ENCODE measurements at places on chromosomes 2 and 18.
A peak's percentile ranks its signal among the peaks of the same experiment; 100 is the strongest.

- DNase-seq, result no peak
Observed at GRCh38 chr18:13589316-13589715, 137.0 kb downstream of the FAM210A start.

DNA sequence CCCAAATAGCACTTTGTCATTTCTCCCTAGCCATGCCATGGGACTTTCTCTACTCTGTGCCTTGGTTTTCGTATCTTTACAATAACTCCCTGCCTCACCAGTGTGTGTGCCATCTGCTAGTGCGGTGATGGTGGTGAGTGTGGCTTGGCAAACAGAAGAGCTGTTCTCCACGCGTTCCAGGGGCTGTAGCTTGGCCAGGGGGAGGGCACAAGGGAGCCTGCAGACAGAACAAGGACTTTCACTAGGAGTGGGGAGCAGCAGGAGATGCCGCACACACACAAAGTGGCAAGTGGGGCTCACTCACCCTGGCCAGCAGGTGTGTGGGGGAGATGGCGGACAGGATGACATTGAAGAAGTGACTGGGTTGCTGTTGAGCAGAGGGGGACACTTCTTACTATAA, 196.9 kb downstream of the HAUS1 start:
- no peak for DNase-seq

DNA sequence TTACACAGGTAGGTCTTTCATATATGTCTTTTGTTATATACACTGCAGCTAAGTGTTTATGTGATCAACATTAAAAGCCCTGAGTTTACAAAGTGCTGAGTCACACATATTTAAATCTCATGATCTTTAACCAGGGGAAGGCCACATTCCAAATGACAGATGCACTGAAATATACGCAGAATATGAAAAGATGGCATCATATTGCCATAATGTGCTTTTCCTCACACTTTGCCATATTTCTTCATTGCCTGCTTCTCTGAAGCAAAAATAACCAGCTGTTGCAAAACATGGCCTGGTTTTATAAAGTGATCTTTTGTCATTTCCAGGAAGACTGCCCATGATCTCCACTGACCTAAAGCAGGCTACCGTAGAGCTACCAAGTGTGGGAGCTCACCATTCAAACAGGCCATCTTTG, 93.5 kb upstream of the MAPRE2 start:
- no peak for DNase-seq

DNA sequence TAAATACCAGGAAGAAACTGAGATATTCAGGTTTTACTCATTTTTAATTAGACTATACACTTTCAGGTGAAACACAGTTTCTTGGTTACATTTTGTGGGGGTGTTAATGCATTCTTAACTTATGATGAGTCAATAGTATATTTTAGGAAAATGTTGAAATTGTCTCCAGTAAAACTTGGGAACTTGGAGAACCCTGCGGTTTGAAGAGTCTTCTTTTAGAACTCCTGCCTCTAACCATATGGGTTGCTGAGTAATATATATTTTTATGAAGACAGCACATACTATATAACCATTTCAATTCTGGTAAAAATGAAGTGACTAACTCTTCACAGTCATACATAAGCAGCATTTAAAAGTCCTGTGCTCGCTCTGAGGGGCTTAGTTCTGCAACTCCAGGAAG, 308.2 kb upstream of the LRATD1 start:
- no peak for DNase-seq

DNA sequence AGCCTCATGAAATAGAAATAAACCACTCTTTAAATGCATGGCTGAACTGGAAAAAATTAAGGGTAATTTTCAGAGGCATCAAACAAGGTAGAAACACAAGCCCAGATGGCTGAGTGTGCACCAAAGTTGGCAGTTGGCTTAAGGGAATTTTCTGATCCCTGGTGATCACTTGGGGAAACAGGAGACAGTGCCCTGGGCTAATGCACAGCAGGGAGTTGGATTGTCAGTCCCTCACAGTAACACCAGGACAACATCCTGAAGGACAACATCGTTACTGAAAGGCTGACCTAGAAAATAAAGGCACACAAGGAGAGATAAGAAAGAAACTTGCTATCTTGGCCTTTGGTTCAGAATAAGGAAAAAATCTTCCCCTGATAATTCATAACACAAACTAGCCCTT, 417.0 kb downstream of the SLC4A3 start:
- no peak for DNase-seq

GRCh38 chr2:65668744-65669143, 236.3 kb upstream of the SPRED2 start:
- no peak for DNase-seq

GRCh38 chr2:175030380-175031271, 25.4 kb upstream of the CHN1 start:
- DNase-seq, result no peak

DNA sequence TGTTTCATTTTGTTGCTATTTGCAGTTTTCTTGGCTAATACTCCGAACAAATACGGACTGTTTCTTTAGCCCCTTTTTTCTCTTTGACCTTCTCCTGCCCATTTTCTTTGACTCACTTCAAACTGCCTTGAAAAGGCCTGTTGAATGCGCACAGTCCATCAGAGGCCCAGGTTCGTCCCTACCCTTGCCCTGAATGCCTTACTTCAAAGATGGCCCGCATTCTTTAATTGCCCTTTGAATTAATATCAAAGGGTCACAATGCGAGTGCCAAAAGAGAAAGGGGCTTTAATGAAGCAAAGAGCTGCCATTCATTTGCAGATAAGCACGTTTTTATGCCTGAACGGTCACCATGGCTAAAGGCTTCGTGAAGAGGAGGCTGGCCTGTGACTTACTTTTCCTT, 29.7 kb downstream of the PAX3 start:
- no peak for DNase-seq

DNA sequence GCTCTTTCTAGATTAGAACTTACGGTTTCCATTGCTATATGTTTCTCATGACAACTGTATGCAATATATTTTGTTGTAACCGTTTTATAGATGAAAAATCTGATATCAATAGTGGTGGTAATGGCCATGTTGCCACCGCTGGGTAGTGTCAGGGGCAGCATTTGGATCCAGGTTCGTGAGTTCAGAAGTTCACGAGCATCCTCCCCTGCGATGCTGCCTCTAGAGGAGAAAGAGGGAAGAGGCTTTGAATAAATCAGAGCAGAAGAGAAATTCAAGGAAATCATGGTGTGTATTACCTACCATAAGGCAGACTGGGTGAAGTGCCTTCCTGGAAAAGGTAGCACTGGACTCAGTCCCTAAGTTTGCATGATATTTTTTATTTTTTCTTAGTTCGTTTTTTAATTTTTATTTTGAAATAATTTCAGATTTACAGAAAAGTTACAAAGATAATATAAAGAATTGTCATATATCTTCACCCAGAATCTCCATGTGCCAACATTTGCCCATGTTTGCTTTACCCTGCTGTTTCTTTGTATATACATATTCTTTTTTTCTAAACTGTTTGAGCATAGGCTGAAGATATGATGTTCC, 3.3 kb upstream of the ZBTB7C start:
- peak; percentile 48 for DNase-seq

- no peak for DNase-seq
Observed at GRCh38 chr2:212032032-212032431, 506.6 kb downstream of the ERBB4 start.

- DNase-seq, result no peak
Observed at GRCh38 chr18:9946831-9947230, 33.0 kb downstream of the VAPA start.

DNA sequence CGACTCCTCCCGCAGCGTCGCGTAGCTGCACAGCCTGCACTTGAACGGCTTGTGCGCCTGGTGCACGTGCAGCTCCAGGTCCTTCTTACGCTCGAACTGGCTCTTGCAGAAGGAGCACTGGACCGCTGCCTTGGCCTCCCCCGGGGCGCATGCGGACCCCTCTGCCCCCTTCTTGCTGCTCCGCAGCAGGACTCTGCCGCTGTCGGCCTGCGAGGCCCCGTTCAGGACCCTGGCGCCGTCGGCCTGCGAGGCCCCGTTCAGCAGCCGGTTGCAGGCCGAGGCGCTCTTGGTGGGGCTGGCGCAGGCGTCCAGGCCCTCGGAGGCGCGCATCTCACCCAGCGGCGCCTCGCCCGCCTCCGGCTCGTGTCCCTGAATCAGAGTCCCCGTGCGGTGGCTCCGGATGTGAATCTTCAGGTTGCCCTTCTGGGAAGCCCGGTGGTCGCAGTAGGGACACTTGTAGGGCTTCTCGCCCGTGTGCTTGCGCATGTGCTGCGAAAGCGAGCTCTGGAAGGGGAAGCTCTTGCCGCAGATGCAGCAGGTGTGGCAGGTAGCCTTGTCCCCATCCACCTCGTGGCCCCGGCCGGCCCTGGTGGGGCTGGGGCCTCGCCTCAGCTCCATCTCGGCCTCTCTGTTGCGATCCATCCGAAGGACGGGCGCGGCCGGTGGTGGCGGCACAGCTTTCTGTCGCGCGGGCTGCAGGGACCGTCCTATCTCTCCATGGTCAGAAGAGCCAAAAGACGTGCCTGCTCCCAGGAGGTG, 52.5 kb downstream of the ZNF516 start:
- DNase-seq, result no peak

DNA sequence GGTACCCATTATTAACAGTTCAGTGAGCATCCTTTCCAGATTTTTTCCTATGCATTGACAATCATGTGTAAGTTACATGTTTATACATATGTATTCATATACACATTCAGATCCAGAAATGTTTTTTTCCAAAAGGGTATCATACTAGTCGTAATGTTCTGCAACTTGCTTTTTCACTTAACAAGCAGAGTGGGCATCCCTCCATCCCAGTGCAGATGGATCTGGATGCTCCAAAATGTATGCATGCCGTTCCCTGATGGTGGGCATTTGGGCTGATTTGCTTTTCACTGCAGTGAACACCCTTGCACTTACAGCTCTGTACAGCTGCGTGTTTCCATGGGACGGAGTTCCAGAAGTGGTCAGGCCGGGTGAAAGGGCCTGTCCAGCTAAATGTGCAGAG, 57.0 kb downstream of the DNMT3A start:
- DNase-seq, result no peak

DNA sequence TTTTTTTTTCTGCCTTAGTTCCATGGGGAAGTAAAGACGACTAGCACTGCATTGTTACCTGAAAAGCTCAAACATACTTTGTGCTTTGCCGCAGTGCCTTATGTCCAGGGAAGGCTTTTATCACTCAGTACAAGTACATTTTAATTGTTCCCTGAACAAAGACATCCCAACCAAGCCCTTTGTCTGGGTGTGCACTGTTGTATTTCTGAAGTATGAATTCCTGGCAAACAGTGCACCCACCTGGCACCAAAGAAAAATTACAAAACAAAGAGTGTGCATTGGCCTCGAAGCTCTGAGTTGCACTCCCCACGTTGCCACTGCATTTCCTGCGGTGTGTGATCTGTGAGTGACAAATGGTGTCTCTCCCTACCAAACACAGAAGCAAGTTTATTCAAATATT, 858.5 kb upstream of the PIK3C3 start:
- no peak for DNase-seq

- DNase-seq, result no peak
Observed at GRCh38 chr2:104840893-104841585, 12.9 kb upstream of the POU3F3 start.

- DNase-seq, result no peak
Observed at GRCh38 chr2:96604104-96604503, 34.0 kb downstream of the KANSL3 start.

- peak; percentile 25 for DNase-seq
Observed at GRCh38 chr2:108575132-108575966, 41.1 kb downstream of the LIMS1 start.

DNA sequence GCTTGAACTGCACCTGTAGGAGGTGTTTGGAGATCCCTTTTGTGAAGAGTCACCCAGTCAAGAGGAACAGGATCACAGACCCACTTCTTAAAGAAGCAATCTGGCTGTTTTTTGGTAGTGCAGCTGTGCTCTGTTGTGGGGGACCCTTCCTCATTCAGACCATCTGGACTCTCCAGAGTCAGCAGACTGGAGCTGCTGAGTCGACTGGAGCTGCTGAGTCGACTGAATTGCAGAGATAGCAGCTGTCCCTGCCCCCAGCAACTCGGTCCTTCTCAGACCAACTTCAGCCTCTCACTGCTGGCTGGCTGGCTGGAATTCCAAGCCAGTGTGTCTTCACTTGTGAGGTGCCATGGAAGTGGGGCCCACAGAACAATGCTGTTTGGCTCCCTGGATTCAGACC, 56.8 kb downstream of the GTF3C3 start:
- DNase-seq, result no peak

- DNase-seq, result no peak
Observed at GRCh38 chr2:1863861-1864260, 119.5 kb upstream of the PXDN start.

All from GM19239 (cell line).